ENCODE measurements at places on chromosomes 6 and 20.
A peak's percentile ranks its signal among the peaks of the same experiment; 100 is the strongest.

GRCh38 chr6:37965964-37966676 lies 146.6 kb downstream of the ZFAND3 start:
- peak; percentile 10 for DNase-seq

- DNase-seq, result no peak
These were observed 15.8 kb downstream of the TUBB2B start for GRCh38 chr6:3211681-3212080.

- DNase-seq, result no peak
These were observed 247.8 kb downstream of the CD83 start for GRCh38 chr6:14365393-14365792.

- no peak for DNase-seq
These were observed 44.0 kb upstream of the RNGTT start for GRCh38 chr6:89007209-89008000.

- DNase-seq, result no peak
These were observed 147.4 kb upstream of the SPACA1 start for GRCh38 chr6:87900160-87900698.

GRCh38 chr20:31606804-31607639 lies 1.9 kb downstream of the ID1 start:
- no peak for DNase-seq

DNA sequence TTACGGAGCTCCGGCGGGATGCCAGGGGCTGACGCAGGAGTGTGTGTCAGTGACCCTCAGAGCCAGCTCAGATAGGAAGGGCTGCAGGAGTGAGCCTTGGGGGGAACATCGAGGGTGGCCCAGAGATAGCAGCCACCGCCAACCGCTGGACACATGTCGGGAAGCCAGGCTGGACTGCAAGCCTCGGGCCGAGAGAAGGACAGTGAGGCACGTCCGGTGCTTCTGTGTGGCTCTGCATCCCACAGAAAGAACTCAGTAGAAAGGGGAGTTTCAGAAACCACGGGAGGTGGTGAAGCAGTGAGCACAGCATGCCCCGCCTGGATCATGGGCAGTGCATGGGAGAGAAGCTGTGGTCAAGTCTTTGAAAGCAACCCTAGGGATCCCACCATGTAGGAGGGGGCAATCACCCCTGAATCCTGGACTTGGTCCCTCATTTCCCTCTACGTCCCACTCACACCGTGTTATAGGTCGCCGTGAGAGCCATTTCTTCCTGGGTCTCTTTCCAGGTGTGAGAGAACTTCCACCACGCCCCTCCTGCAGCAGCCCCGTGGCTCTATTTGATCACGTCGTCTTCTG lies 383.7 kb upstream of the CDH4 start:
- DNase-seq, result no peak

DNA sequence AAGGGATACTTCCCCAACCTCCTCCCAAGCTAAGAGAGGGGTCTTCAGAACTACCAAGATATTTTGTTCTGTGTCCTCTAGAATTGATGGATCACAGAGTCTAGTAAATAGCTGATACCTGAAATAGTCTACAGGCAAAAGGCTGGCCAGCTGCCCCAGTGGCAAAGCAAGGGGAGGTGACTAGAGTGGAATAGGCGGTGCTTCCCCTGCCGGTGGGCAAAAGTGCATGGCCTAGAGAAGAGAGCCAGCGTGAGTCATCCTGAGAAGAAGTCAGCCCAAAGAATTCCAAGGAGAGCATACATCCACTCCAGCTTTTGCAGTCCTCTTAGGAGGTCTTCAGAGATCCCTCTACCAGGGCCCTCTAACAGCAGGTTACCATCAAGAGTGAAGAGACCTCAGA lies 14.7 kb downstream of the DPPA5 start:
- no peak for DNase-seq

- peak; percentile 54 for DNase-seq
These were observed 92.9 kb downstream of the SHLD1 start for GRCh38 chr20:5843054-5843592.

- DNase-seq, result no peak
These were observed 135.1 kb upstream of the ENPP5 start for GRCh38 chr6:46305833-46306232.

- DNase-seq, result no peak
These were observed 14.9 kb upstream of the FAM210B start for GRCh38 chr20:56343861-56344381.

DNA sequence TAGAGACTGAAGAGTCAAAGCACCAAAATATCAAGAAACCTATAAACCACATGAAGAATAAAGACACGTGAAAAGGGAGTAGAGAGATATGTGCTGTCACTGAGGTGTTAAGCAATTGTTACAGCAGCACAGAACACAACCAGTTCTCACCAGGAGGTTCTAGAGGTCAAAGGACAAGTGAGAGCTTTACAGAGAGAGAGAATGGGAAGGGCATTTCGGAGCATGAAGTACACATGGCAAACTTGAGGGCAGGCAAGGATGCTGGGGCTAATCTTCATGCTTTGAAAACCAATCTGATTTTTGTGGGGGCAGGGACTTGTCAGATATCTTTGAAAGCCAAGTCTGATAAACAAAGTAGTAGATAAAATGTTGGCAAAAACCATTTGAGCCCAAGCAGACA lies 142.3 kb upstream of the NRSN1 start:
- DNase-seq, result no peak

DNA sequence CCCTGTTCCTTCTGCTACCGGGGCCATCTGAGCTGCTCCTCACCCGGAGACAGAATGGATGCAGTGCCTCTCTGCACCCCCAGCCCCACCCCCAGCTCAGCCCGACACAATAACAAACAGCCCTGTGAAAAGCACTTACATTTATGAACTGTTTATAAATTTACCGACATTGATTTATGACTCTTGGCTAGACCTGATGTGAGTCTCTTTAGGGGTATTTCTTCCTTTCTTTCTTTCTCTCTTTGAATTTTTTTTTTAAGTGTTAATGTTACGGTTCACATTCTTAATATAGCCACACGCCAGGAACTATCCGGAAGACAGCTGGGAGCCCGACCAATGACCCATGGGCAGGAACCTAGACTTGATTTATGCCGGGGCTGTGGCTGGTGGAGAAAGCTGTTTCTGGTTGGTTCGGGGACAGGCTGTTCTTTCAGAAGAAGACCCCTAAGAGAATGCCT lies 266.3 kb downstream of the CDC5L start:
- no peak for DNase-seq

GRCh38 chr6:144723431-144723830 lies 438.3 kb downstream of the UTRN start:
- DNase-seq, result no peak

DNA sequence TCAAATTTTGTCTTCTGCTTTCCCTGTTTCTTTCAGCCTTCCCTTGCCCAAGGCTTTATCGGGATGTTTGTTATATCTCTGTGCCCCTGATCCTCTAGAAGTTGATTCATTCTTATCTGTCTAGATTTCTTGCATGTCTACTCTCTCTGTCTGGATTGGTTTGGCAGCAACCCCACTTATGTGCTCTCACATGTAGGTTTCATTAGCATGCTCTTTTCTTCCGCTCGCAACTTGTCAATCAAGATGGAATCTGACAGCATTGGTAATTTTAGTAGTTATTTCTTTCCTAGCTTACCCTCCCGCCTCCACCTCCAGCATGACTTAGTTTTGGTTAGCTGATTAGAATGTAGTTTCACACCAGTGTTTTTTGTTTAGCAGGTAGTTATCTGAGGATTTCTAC lies 39.3 kb downstream of the LRRC1 start:
- DNase-seq, result no peak

DNA sequence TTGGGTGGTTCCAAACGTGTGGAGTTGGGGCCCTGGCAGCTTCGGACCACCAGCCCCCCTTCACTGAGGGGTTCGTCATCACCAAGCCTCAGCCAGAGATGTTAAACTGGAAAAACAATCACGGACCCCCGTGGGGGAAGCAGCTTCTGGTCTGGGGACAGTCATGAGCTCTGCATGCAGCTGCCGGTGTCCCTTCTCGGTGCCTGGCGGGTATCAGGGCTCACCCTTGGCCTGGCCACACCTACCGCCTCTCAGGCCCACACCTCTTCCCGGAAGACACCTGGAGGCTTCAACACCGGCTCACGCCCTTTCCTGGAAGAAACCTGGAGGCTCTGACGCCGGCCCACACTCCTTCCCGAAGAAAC lies 77.8 kb upstream of the BHLHE23 start:
- DNase-seq, result no peak

DNA sequence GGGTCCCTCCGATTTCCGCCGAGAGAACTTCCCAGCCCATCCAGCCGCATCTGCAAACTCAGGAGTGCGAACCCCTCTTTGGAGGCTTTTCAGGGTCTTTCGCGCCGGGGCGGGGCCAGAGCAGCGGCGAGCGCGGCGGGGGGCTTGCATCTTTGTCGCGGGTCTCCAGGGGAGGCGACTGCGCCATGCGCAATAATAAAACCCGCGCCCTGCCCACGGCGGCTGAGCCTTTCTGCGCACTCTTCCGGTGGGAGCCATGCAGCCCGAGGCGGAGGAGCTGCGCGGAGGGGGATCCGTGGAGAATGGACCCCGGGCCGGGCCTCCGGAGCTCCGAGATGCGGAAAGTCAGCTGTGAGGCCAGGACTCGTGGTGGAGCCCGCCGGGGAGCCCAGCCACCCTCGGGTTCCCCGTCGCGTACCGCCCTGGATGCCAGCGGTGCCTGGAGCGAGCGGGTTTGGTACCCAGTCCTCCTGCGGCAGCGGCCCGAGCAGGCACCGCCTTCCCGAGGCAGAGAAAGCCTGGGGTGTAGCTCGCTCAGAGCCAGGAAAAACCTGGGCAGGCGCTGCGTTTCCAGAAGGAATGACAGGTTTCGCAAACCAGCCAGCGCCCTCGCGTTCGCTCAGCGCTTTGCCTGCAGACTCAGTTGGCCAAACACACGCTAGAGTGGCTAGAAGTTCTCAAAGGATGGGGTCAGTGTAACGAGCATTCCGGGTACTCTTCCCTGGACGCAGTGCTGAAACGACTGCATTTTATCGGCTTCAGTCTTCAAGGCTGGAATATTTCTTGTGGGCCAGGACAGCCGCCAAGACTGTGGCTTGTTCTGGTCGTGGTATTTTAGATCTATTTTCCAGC lies 1.2 kb downstream of the AKAP12 start:
- DNase-seq, result no peak

GRCh38 chr6:56764081-56764566 lies 121.4 kb upstream of the DST start:
- DNase-seq, result no peak

DNA sequence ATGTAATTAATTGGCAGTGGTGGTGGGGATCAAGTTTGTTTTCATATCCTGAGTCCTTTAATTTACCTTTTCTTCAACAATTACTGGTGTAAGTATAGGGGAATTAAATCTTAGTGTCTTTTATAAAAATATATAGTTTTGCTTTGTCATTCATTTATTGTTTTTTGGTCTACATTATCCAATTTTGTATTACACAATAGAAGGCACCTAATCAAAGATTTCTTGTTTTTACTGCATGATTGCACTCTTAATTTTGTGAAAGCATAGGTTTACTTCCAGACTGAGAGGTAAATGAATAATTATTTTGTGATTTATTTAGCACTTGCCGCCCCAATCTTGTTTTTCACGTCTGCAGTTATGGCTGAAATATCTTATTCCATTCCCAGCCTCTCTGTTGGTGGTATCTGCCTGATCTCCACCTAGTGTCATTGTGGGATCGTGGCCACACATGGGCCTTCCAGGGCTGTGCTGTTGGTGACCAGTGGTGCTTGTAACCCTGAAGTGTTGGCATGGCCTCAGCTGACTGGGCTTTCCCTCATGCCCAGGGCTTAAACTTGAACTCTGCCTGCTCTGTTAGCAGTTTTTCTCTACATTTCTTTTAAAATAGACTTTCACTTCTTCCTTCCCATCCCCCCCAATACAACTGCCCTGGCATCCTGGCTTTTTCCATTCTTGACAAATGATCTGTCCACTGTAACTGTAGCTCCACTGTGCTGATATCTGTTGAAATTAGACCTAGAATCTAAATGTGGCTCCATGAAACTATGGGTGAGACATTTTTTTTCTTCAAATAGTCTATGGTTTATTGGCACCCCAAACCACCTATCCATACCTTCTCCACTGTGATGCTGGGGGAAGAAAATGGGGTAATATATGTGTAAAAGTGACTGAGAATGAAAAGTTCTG lies 24.8 kb downstream of the E2F3 start:
- DNase-seq, result no peak

GRCh38 chr6:73854998-73855718 lies 159.2 kb downstream of the CD109 start:
- DNase-seq, result peak; percentile 71

- DNase-seq, result no peak
These were observed 337.6 kb downstream of the BTBD9 start for GRCh38 chr6:38302081-38302480.

DNA sequence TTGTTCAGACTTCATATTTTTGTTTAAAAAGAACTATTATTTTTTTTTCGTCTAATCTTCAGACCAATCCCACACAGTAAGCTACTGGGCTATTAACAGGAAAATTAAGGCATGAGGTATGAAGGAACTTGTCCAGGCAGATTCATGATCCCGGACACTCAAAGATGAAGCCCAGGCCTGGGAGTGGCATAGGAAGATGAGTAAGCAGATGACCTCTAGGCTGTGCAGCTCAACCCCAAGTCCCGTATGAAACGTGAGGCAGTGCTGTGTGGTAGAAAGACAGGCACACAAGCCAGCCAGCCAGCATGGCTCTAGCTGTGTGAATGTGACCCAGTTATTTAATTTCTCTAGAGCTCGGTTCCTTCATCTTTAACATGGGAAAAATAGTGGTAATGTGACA lies 231.9 kb downstream of the CLIC5 start:
- DNase-seq, result no peak

DNA sequence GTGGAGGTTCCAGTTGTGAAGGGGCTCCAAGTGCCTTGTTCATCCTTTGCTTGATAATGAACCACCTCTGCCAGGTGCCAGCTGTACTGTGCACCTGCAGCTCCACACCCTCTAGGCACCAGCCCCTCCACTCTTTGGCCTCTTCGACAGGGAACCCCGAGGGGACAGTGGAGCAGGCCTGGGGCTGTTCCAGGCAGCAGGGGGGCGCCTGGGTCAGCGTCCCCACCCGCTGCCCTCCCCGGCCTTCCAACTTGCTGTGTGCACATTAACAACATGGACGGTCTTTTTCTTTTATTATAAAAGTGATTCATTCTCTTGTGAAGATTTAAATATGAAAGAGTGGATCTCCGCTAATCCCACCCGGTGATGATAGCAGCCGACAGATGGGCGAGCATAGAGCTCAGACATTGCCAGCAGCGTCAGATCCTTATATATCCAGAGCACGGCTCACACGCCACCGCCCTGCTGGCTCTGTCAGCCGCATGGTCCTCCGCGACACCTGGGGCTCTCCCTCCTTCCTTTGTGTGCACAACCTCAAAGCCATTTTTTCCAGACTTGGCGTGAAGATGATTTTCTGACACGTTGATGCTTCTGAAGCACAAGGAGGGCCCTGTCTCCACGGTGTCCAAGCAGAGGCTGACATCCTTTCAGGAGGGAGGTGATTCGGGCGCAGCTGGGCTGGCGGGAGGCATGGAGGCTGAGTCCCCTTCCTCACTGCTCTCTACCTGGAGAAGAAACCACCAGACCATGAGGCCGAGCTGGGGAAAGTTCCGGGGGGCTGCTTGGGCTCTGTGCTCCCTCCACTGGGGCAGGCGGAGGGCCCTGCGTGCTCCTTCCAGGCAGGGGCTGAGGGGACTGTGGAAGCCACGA lies 22.2 kb upstream of the MRGBP start:
- no peak for DNase-seq

- DNase-seq, result no peak
These were observed 63.5 kb upstream of the TMEM30A start for GRCh38 chr6:75347898-75348610.

- no peak for DNase-seq
These were observed 696 bp upstream of the SUPT3H start for GRCh38 chr6:45378334-45378926.
